DND-41 (cell line): ENCODE measurements at places on chromosomes 16 and 17.

- no peak for DNase-seq
Observed at GRCh38 chr17:10270258-10270657, 71.9 kb upstream of the GAS7 start.

DNA sequence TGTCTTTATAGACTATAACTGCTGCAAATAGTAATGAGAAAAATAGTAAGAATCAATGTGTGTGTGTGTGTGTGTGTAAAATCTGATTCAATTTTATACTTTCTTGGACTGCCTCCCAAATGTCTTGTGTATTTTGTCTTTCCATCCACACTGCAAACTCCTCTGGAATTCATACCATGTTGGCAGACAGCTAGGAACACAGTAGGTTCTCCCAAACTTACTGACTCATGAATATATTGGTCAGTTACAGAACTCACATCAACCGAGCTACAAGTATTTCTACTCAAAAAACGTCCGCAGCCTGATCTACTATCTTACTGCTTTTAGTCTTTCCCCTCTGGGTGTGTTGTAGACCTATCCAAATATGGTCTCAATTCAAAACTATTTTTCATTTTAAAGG is 542.7 kb upstream of the PSMD7 start:
- no peak for DNase-seq

GRCh38 chr17:65011966-65012365 is 44.6 kb downstream of the GNA13 start:
- no peak for DNase-seq

DNA sequence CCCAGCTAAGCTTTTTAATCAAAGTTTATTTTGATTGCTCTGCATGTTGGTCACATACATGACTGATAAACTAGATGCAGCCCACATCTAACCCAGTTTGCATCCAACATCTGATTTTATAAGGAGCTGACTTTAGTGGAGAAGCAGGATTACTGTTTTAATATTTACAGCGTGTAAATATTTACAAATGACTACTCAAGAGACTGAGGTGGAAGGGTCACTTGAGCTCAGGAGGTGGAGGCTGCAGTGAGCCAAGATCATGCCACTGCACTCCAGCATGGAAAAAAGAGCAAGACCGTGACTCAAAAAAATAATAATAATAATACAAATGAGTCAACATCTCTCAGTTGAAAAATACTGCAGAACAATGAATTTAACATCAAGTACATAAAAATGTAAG is 50.8 kb downstream of the PARN start:
- no peak for DNase-seq

GRCh38 chr16:22183335-22183734 is 21.0 kb downstream of the SDR42E2 start:
- no peak for DNase-seq
